ENCODE measurements at places on chromosomes 3 and 15.

GRCh38 chr3:27633224-27633545 is 88.9 kb downstream of the EOMES start:
- DNase-seq, result no peak

- DNase-seq, result no peak
These were observed 21.2 kb downstream of the XYLB start for GRCh38 chr3:38367779-38368178.

DNA sequence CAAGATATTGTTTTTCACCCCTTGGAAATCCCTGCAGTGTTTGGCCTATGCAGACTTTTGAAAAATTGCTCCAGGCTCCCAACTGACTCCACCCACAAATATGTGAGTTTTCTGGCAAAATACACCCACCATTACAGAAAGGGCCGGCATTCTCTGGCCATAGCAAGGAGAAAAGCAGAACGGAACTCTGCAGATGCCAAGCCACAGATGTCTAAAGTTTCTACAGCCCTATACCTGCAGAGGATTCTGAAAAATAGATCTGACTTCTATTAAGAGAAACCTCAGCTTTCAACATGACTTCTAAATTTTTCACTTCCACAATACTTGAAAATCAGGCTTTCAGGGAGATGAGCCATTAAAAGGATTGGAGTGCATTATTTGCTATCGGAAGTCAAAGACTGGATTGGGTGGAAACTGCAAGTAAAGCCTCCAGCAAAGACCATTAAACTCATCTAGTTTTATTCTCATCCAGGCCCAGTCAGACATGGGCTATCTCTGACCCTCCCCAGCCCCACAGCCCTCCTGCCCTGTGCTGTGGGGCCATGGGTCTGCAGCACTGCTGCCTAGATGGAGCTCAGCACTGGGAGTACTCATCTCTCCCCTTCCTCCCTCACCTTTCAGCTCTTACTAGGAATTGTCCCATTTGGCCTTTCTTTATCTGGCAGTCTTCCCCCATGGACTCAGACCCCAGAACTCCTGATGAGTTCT is 243.1 kb upstream of the GOLGA6L4 start:
- peak; percentile 43 for DNase-seq

DNA sequence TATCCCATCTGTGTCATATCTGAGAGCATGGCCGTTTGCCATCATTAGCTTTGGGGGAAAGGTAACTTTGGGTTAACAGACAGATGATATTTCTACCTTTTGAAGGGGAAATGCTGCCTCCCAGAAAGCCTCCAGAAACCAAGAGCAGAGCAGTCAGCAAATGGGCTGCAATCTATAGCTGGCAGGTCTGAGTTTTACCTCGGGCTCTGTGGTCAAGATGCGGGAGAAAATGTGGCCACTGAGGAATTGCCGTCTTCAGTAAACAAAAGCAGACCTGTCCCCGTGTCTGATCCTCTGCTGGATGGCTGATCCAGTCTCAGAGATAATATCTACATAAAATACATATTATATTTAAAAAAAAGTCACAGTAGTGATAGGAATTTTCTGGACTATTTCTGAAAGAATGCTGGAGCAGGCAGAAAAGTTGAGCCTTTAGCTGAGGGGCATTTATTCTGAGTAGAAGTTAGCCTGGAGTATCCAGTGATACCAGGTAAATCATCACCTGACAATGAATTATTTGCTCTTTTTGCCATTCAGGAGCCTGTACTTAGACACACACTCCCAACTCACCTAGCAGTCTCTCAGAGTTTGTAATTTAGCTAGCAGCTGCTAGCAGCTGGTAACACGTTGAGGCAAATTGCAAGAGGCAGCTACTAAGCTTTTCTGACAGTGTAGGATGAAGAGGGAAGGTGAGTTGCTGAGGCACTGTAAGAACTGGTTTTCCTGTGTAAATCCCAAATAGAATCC is 285.3 kb upstream of the RARB start:
- no peak for DNase-seq

GRCh38 chr3:177683586-177683985 is 486.3 kb upstream of the TBL1XR1 start:
- DNase-seq, result no peak

GRCh38 chr15:90425726-90426346 is 37.8 kb downstream of the IQGAP1 start:
- DNase-seq, result no peak

DNA sequence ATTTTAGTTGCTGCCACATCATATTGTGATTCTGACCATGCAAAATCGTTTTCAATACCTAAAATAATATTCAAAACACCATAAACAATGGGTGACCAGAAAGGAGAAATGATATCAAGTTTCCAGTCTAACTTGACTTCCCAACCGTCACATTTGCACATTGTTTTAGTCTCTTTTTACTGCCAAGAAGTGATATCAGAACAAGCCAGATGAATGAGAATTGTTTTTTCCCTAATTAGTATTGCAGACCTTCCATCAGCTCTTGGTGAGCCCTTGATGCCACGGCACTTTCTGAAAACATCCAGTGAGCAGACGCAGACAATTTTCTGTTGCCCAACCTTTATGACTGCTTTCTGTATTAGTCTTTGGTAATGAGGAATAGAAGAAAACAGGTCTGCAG is 62.5 kb downstream of the SPATA16 start:
- DNase-seq, result no peak

DNA sequence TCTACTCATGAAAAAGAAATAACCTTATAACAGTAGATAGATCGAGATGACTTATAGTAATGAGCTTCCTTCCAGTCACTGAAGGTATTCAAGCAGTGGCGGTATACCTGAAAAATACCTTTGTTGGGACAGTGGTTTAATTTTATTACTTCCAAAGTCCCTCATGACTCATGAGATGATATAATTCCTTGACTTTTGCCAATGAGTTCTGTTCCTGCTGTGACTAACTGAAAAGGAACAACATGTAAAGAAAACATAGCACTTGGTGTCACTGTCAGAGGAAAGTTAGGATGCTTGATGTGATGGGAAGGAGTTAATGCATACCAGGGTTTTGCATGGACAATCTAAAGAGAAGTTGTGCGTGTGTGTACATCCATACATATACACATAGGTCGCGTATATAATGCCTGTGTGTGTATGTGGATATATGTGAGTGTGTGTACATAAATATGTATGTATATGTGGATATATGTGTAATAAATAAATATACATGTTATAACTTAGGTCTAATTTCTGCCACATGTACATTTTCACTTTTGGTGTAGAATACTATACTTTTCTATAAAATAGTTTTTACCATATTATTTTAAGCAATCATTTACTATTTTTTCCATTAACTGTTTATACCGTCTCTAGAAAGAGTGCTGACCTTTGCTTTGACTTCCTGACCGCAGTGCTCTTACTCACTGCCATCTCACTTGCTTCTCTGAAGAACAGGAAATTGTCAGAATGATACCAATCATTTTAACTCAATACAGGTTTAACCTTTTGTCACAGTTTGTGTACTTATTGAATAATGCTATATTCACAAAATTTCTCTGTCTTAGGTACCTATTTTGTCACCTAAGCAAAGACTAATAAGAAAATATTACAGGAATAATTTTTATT is 12.6 kb upstream of the PAK2 start:
- DNase-seq, result no peak

DNA sequence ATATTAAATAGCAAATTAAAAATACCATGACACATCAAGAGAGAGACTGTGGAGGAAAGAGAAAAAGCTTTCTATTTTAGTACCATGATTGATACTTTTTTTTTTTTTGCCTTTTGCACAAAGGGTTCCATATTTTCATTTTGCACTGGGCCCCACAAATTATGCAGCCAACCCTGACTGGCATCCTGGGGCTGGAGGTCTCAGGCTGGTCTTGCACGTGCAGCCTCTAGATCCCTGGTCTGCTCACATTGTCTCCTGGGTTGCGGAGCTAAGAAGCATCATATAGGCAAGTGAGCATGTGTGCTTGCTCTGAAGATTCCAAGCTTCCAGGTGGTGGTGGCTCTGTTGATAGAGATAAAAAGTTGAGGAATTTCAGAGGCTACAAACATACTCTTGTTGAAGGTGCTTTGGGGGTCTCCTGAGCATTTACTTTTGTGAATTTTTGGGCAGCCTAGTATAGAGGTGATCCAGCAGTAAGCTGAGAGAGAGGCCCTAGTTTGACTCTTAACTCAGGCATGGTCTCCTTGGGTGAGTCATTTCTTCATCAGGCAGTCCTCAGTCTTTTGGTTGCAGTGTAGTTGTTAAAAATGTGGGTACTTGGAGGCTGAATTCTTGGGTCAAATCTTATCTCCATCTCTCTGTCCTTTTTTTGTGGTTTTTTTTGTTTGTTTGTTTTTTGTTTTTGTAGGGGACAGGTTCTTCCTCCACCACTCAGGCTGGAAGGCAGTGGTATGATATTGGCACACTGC is 31.3 kb downstream of the SMAD3 start:
- no peak for DNase-seq

DNA sequence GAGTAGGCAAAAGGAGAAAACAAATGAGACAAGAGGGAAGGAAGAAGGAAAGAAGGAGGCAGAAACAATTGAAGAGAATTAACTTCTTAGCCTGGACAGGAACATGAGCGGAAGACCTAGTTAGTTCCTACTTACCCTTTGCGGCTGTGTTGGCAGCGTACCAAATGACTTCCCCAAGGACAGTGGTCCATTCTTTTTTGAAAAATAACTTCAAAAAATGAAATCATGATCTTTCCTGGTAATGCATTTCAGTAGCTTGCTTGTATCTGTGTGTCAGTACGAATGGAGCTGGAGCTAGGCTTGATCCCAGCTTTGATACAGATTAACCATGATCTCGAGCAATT is 41.5 kb upstream of the CFAP161 start:
- no peak for DNase-seq

- DNase-seq, result no peak
These were observed 21.7 kb upstream of the UBL7 start for GRCh38 chr15:74482661-74483060.

DNA sequence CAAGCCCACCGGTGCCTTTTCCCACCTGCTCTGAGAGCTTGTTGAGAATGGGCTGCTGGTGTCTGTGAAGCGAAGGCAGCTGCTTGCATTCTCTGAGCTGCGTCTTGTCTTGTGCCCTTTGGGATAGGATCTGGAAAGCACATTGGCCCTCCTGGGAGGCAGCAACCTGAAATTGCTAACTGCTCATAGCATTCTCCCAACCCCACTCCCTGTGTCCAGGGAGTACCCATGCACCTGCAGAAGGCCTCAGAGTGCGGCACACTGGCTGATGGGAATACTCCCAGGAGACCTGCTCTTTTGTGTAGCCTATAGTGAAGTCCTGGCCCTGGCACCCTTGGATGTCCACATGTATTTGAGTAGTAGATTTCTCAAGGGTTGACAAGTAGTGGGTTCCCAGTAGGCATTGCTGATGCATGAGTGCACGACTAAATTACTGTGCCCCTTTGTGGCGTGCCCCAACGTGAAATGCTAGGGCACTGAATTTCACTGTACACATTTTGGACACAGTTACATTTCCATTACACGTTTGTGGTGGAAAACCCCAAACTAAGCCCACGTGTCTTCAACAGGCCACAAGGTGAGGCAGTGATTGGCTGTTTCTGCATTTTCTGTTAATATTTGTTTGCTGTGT is 3.7 kb downstream of the EPHB1 start:
- no peak for DNase-seq

GRCh38 chr3:186588632-186589031 is 18.1 kb downstream of the DNAJB11 start:
- DNase-seq, result no peak

DNA sequence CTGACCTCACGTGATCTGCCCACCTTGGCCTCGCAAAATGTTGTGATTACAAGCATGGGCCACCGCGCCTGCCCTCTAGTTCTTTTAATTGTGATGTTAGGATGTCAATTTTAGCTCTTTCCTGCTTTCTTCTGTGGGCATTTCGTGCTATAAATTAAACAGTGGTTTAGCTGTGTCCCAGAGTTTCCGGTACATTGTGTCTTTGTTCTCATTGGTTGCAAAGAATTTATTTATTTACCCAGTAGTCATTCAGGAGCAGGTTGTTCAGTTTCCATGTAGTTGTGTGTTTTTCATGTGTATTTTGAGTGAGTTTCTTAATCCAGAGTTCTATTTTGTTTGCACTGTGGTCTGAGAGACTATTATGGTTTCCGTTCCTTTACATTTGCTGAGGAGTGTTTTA is 30.1 kb downstream of the MYRIP start:
- no peak for DNase-seq

DNA sequence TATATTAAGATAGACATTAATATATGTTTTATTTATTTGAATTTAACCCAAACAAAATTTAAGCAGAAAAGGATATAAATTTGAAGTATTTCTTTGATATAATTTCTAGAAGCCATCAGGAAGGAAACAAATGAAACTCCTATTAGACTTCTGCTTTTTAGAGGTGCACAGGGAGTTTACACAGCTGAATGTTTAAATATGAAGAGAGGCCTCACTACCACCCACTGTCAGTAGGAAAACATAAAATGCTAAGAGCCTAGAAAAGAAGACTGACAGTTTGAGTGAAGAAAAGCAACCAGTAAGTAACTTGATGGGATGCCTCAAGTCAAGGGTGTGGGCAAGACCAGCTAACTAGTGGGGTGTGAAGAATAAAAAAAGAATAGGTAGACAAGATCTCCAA is 19.7 kb downstream of the PLSCR2 start:
- no peak for DNase-seq

DNA sequence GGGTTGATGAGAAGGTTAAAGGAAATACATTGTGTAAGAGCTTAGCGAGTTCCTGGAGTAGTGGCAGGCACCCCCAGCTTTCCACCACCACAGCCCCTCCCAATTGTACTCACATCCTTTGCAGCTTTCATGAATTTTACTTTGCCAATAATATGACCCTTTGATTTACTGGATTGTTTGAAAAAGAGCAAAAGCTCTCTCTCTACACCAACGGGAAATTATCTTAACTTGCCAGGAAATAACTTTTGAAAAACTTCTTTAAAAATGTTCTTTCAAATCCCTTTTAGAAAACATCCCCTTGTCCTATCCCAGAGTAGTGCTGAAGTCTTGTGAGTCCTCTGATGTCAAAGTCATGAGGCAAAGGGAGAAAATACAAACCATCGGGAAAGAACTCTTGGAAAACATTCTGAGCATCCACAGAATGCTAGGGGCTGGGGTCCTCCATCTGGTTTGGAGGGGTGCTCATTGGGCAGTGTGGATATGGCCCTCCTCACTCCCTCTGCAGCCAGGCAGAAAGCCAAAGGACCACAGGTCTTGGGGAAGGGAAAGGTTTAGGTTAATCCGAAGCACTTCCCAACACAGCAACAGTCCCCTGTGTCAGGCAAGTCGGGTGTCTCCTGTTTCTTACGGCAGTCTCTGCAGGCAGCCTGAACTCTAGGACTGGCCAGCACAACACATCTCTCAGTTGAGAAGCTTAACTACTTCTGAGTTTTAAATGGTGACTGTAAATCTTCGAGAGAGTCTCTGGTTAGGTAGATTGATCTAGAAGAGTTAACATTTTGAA is 36.5 kb downstream of the BOC start:
- no peak for DNase-seq

DNA sequence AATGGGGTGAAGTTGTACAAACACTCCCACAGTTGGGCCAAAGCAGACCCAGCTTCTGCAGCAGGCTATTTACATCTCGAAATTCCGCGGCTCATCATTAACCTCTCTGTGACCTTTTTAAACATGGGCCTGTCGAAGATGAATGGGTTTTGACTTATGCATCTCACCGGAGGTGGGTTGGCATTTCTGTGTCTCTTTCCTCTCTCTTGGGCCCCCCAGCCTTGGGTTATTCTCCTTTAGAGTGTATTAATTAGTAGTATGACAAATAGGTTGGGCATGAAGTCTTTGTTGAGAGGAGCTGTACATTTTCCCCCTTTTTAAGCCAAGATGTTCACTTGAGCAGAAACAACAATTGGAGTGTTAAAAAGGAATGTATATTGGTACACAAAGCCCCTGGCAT is 9.8 kb downstream of the SMAD6 start:
- DNase-seq, result no peak

- DNase-seq, result no peak
These were observed 72.5 kb upstream of the ONECUT1 start for GRCh38 chr15:52862677-52863076.

Measured in MM.1S (cell line).